Mesenchymal stem cell (in vitro differentiated cells and primary cell): ENCODE measurements at places on chromosomes 6 and 20.

GRCh38 chr6:113076116-113076515 lies 729.0 kb downstream of the RFPL4B start:
- no peak for DNase-seq

GRCh38 chr20:709991-710779 lies 34.6 kb upstream of the SCRT2 start:
- no peak for DNase-seq

- no peak for DNase-seq
Measured at GRCh38 chr20:23141450-23142161, 55.5 kb upstream of the CD93 start.

DNA sequence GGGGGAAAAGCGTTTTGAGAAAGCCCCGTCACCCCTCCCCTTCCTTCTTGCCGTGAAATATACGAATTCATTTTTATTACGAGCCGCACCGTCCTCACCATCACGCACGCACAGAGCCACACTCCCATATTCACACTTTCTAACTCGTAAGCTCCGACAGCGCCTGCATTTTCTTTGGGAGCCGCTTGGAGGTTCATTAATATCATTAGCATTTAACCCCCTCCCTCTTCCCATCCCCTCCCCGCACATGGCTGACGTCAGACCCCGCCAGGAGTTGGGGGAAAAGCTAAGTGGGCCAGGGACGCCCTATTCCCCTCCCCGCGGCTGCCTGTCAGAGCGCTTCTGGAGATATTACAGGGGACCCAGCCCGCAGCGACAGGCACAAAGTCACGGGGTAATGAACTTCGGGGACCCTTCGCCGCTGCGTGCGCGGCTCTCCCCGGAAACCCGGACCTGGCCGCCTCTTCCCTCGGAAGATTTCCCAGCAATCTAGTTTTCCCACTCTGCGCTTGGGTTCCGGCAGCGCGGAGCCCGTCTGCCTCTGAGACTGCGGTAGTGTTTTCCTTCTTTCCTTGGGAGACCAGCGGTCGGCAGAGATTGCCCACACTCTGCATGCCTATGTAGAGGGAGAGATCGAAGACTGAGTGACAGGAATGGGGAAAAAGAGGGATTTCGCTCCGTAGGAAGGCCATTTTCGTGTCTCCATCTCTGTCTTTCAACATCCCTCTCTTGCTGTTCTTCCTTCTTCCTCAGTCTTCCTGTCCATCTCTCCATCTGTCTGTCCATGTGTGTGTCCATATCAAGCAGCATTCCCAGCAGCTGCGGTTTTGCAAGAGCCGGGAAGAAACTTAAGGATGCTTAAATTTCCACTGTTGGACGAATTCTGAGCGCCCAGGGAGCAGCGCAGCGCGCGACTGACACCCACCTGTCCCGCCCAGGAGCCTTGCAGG lies at the start of gene NR2E1:
Gene NR2E1 (plus strand): TSS at position 309 of the 950 bp plus-strand sequence. CDS start 744 bp downstream, outside the sequence.
- no peak for DNase-seq

DNA sequence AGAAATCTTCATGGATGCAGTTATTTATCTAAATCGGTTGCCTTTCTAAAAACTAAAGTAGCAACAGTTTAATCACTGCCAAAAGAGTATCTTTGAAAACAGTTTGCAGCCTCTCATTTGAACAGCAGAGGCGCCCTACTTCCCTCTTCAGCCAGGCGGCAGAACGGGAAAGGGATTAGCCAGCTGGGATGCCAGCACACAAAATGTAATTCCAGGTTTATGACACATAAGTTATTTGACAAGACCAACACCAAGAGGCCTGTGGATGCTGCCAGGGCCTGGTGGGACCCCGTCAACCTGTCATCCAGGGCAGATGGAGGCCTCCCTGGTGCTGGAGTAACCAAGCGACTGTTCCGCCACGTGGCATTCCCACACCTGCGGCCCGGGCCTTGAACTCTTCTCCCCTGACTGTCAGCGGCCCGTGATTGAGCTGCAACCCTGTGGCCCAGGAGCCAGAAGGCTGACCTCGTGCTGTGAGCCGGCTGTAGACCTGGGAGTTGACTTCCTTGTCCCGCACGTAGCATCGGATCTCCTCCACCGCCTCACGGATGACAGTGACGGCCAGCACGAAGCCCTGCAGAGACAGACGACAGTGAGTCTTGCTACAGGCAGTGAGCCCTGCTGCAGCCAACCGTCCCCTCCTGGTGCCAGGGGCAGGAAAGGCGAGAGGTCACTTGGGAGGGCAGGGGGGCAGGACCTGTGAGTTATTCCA lies 55.5 kb downstream of the ATP9A start:
- DNase-seq = peak; percentile 30

- DNase-seq = no peak
Measured at GRCh38 chr6:163418311-163419029, 4.0 kb downstream of the QKI start.

- DNase-seq = no peak
Measured at GRCh38 chr6:57102976-57103375, 13.0 kb downstream of the ZNF451 start.
